ENCODE measurements at places on chromosomes 3 and 15. TPM values are rescaled to one million over a fixed set of nuclear protein-coding genes. Genes with fewer than 3 reads are reported as not detected.
A peak's percentile ranks its signal among the peaks of the same experiment; 100 is the strongest.

- DNase-seq = no peak
These were observed 21.1 kb downstream of the GAP43 start for GRCh38 chr3:115644391-115644790.

GRCh38 chr3:159252274-159252673 is 450.4 kb downstream of the MFSD1 start:
- no peak for DNase-seq

DNA sequence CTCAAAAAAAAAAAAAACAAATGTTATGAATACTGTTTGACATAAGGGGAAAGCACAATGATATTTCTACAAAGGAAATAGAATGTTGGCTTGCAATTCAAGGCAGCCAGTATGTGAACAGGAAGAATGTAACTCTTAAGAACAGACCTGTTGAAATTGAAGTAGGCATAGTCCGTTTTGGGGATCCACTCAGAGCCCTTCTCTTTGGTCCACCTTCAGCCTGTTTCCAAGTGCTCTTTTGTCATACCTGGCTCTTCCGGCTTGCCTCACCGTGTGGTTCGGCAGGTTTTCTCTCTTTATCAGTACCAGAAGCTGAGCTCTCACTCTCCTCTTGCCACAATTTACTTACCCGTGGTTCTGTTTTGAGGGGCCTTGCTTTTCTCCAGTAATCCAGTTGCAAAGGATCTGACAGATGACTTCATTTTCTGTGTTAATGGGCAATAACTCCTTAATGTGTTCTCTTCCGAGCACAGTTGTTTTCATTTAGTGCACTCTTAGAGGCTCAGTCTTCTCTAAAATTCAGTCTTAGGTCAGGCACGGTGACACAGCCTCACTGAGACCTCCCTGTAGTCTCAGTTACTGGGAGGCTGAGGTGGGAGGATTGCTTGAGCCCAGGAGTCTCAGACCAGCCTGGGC is 6.7 kb downstream of the ABHD17C start:
- no peak for DNase-seq

DNA sequence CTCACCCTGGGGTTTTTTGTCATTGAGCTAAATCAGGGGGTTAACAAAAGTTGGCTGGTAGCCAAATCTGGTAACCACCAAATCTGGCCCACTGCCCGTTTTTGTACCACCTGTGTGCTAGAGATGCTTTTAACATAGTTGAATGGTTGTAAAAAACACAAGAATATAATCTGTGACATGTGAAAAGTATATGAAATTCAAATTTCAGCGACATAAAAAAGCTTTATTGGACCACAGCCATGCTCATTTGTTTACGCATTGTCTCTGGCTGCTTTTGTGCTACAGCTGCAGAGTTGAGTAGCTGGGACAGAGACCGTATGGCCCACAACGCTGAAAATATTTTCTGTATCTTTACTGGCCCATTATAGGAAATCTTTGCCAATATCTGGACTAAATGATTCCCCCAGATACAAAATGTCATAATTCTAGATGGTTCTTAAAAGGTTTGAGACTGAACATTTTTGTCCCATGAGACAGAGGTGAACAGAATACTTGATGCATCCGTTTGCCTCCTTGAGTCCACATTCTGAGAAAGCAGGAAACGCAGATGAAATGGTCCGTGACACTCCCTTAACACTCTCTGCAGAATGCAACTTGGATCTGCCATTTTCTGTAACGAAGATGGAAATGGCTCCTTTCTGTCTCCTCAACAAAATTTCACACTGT is 120.9 kb upstream of the PDZRN3 start:
- no peak for DNase-seq

DNA sequence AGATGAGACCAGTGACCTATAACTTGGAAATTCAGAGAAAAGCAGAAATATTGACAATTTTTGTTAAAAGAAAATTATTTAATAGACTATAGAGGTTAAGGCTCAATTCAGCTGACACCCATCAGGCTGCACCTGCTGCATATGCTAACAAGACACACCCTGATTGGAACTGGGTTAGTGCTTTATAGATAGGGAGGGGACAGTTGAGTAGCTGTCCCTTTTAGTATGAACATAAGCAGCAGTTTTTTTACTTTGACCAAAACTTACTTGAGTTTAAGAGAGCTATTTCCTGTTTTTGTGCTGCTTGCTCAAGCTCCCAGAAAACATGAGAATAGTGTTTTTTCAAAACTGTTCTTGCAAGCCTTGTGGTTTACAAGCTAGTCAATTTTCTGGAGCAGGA is 292.6 kb downstream of the LRRC3B start:
- DNase-seq = no peak

GRCh38 chr15:89732451-89733172 is 18.4 kb downstream of the MESP1 start:
- DNase-seq = no peak

DNA sequence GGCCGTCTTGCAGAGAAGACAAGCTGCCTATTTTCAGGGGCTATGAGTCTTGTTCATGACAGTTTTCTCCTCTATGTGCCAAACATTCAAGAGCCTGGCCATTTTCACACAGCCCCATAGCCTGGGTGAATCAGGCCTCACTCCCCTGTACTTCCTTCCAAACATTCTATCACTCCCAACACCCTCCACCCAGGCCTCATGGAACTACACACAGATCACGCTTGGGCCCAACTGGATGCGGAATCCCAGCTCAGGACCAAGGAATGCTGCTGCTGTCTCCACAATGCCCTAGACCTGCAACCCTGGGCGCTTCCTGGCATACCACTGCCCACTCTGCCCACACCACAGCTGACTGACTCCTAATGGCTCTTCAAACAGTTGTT is 39.4 kb upstream of the PCSK6 start:
- DNase-seq = no peak

GRCh38 chr15:92674347-92674746 is 18.8 kb upstream of the FAM174B start:
- no peak for DNase-seq

- DNase-seq = no peak
These were observed 107.1 kb downstream of the DGKG start for GRCh38 chr3:186254676-186255650.

- DNase-seq = no peak
These were observed 7.4 kb downstream of the SQOR start for GRCh38 chr15:45641999-45642932.

- no peak for DNase-seq
These were observed 31.3 kb downstream of the ALCAM start for GRCh38 chr3:105397974-105398373.

- DNase-seq = no peak
These were observed 4.3 kb upstream of the STRA6 start for GRCh38 chr15:74206801-74207281.

GRCh38 chr15:72365844-72366243 is 10.0 kb downstream of the HEXA start:
- no peak for DNase-seq

GRCh38 chr3:51637144-51637940 is 33.7 kb upstream of the TEX264 start:
- no peak for DNase-seq

GRCh38 chr3:179281825-179282224 is 30.9 kb upstream of the KCNMB3 start:
- no peak for DNase-seq

DNA sequence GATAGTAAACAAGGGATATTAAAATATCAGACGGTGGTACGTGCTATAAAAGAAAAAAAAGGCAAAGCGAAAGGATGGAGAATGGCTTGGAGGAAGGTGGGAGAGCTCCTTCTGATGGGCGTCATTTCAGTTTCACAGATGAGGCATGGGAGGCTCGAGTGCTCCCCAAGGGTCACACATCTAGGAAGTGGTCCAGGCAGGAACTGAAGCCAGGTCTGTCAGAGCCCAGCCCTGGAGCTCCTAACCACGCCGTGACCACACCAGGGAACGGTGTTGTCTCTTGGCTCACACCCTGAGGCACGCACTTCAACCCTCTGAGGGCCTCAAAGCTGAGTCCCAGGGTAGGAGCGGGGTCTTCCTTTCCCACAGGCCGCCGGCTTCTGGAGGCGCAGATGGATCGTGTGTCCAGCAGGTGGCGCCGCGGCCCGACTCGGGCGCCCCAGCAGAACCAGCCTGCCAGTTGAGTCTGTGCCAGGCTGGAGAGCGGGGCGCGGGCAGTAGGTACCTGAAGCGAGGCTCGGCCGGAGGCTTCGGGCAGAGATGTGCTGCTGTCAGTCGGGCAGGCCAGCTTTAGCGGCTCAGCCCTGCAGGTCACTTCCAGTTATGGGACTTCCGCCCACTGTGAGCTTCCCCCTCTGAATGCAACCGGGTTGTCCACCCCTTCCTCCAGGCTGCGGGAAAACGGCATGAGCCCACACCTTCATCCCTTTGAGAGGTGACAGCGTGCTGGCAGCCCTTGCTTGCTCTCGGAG is 68.1 kb downstream of the SLC6A1 start:
- peak; percentile 83 for DNase-seq

- DNase-seq = no peak
These were observed 43.5 kb downstream of the KLF15 start for GRCh38 chr3:126313580-126314304.

Gene LOXL1
- total RNA-seq = 163 TPM

Gene CIDEC
- total RNA-seq = not detected

Gene NUP210
- 2.4 TPM for total RNA-seq

Gene CD200R1
- not detected for total RNA-seq

Gene SSUH2
- 0.66 TPM for total RNA-seq

Gene ELL3
- 0.51 TPM for total RNA-seq

Gene CYP1A2
- total RNA-seq = not detected

Gene C3orf22
- total RNA-seq = not detected

All from glutamatergic neuron (in vitro differentiated cells).